Stimulated activated memory B cell treated with anti-CD40 and anti-IgM and Interleukin-4, amounts not matched to agents 10 μg/mL and 1 μg/mL and 100 μg/mL, for 72 hours (primary cell): ENCODE measurements at places on chromosomes 5 and 9.

- ATAC-seq = no peak
These were observed 23.0 kb upstream of the MEIKIN start for GRCh38 chr5:131968396-131968954.

- ATAC-seq = no peak
These were observed 132.9 kb upstream of the NR3C1 start for GRCh38 chr5:143536364-143536763.

DNA sequence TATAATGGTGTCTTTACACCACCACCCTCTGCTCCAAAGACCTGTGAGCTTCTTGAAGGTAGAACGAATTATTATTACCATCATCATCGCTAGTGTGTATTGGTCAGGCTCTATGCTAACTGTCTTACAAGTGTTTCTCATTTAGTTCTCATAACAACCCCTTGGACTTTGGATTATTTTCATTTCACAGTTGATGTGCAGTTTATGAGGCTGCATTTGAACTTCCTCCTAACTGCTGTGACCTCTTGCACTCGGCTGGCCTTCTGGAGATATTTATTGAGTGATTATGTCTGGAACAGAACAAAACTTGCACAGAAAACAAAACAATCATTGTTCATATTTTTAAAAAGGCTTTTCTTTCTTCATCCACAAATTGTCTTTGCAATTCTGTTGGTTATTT lies 306.3 kb upstream of the SGCD start:
- no peak for ATAC-seq

GRCh38 chr9:26947736-26948135 lies 694 bp upstream of the PLAA start:
- ATAC-seq = no peak

GRCh38 chr9:14869671-14870070 lies 40.6 kb downstream of the FREM1 start:
- no peak for ATAC-seq

DNA sequence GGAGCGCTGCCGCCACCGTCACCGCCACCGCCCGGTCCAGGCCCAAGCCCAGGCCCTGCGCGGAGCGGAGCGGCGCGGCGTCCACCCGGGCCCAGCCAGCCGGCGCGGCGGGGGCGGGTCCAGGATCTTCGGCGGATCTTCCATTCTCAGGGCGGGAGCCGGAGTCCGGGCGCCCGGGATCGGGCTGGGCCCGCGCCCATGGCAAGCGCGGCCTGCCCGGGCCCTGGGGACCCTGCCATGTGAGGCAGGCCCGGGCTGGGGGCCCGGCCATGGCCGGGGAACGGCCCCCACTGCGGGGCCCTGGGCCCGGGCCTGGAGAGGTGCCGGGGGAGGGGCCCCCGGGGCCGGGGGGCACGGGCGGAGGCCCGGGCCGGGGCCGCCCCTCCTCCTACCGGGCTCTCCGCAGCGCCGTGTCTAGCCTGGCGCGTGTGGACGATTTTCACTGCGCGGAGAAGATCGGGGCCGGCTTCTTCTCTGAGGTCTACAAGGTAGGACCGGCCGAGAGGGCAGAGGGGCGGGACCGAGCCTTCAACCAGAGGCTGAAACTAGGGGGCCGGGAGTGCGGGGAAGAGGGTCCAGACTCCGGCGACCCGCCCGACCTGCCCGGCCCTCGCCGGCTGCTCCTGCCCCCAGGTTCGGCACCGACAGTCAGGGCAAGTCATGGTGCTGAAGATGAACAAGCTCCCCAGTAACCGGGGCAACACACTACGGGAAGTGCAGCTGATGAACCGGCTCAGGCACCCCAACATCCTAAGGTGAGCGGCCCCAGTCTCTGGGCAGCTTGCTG lies 482 bp downstream of the TESK1 start:
- peak; percentile 28 for ATAC-seq

DNA sequence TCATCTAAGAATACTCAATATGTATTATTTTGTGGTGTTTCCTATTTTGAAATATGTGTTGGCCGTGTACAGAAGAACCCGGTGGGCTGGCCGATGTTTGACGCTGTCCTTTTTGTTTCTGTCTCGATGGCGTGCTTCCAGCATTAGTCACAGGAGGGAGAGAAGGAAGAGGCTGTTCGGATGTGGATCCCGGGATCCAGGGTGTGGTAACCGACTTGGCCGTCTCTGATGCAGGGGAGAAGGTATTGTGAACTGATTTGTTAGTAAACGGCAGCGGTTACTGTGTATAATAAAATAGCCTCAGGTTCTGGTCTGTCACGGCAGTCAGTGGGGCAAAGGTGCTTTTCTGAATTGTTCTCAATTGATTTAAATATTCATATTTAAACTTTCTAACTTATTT lies 275.0 kb downstream of the ARHGEF28 start:
- no peak for ATAC-seq

GRCh38 chr5:158922816-158923215 lies 176.9 kb downstream of the EBF1 start:
- no peak for ATAC-seq

DNA sequence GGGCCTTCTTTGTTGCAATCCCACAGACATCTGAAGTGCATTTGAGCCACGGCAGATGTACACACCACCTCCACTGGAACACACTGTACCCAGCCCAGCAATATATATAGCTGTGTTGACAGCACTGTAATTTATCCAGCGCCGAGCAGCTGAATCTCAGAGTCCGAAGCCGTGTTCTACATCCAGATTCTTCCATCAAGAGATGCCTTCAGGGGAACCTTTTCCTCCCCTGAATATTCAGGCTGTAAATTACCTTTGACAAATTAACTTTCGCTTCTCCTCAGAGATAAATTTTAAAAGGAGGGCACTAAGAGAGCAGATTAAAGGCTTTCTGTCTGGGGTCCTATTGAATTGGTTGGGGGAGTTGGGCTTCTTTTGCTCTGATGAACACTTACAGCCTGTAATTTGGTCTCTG lies 76.4 kb downstream of the ROR2 start:
- ATAC-seq = no peak

- no peak for ATAC-seq
These were observed 72.9 kb upstream of the SLC44A1 start for GRCh38 chr9:105171589-105171988.

DNA sequence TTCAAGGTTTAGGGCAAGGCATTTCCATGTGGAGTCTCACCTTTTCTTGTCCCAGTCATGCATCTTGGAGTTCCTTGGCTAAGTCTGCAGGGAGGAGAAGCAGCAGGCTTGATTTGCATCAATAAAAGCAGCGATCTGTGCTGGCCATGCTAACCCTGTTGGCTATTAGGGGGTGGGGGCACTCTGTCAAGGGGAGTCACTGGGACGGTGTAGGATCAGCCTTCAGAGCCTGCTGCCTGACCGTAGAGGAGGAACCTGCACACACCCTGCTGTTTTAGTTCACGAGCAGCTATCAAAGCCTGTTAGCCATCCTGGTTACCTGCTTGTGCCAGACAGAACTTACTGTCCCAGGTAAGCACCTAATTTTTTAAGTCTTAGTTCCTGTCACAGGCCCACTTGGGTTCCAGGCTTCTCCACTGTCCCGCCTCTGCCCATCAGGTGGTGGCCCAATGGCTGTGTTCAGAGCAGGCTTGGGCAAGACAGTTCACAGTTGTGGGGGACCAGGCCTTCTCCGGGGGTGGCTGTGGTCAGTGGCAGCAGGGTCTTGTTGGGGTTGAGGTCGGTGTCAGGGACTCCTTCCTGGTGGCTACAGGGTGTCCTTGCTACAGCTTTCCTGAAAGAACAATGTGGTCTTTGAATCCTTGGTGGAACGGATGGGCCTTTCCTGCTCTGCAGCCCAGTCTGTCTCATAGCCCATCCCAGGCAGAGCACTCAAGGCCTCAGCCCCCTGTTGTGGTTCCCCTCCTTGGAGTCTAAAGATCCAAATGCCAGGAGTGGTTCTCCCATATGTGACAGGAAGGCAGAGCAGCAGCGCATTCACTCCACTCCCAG lies 43.7 kb downstream of the SECISBP2 start:
- no peak for ATAC-seq

- ATAC-seq = no peak
These were observed 897 bp downstream of the NDST1 start for GRCh38 chr5:150508828-150509227.

GRCh38 chr9:72537011-72537545 lies 15.7 kb downstream of the TMC1 start:
- ATAC-seq = no peak

DNA sequence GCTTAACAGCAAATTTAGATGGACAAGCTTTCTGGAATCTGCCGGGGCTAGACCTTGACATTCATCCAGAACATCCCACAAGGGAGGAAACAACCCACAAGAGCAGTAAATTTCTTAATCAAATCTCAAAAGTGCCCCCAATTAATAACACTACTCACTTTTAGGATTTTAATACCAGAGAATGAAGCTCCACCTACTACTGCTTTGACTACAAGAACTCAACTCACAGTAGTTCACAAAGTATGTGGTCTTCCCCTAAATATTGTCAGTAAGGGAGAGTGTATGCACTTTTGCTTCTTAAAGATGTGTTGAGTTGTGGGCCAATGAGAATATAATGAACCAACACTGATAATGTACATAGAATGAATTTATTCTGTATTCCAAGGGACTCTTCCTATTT lies 94.7 kb downstream of the EBF1 start:
- ATAC-seq = peak; percentile 57
